ENCODE measurements at places on chromosomes 12 and 14.

DNA sequence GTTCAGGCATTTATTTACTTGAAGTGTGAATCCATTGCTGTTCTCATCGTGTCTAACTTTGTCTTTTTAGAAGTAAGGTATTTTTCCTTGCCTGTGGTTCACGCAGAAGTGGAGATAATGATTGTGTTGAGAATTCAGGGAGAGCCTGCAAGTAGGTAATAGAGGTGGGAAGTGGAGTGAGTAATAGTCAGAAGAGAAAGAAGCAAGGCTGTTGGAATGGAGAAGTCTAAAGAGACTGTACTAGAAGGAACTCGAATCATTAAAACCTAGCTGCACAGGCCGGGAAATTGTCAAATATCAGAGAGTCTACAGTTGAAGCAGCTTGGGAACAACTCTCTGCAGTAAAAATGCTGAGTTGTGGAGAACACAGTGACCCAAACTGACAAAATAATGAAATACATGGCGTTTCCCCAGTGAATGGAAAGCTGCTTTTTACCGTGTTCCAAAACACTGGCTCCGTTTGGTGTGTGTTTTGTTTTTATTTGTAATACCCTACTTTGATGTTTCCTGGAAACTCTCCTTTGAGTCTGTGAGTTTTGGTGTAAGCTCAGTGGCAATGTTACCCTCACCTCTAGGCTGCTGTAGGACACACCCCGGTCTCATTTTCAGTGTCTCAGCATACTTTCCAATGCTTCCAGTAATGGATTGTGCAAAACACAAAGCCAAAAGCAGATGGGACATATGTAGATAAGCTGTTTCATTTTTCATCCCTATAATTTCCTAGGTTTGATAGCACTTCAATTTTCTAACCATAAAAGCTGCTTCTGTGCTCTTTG, 146.6 kb downstream of the CRADD start:
- no peak for DNase-seq

DNA sequence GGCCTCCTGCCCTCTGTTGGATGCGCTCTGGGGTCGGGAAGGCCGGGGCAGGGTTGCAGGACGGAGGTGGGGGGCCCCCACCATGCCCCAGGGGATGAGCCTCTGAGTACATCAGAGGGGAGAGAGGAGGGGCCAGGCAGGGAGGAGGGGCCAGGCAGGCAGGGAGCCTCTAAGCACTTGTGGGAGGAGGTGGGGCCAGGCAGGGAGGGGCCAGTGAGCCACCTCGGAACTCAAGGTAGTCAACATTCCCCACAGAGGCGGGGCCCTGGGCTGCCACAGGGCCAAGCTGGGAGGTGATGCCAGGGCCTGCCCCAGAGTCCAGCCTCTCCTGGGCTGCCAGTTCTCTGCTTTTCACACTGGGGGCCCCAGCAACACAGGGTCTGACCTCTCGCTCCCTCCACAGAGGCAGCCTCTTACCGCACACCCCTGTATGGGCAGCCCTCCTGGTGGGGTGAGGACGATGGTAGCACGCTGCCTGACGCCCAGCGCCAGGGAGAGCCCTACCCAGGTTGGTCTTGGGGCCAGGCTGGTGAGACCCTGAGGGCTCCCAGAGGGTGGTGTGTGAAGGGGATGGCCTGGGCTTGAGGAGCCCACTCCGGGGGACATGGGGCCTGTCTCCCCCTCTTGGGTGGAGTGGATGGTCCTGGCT, 17.4 kb downstream of the CEP170B start:
- no peak for DNase-seq

- no peak for DNase-seq
Measured at GRCh38 chr12:72264548-72265175, 7.5 kb upstream of the TRHDE start.

- DNase-seq: no peak
Measured at GRCh38 chr14:63205044-63205575, 867 bp downstream of the RHOJ start.

DNA sequence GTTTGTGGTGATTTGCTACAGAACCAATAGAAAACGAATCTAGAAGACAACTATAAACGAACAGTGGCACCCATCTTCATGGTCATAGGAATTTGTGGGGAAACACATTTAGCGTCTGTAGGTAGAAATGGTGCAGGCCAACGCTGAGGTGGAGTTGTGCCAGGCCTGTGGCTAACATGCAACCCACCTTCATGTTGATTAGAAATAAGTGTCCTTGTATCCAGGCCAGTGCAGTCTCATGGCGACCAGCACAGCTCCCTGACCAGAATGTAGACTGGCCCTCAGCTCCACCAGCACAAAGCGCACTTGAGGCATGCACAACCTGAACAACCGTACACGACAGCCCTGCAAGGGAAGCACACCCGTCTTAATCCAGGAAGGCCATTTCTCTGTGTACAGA, 187.0 kb downstream of the TMEM132D start:
- DNase-seq: no peak

- no peak for DNase-seq
Measured at GRCh38 chr12:93594766-93595311, 22.4 kb downstream of the SOCS2 start.

DNA sequence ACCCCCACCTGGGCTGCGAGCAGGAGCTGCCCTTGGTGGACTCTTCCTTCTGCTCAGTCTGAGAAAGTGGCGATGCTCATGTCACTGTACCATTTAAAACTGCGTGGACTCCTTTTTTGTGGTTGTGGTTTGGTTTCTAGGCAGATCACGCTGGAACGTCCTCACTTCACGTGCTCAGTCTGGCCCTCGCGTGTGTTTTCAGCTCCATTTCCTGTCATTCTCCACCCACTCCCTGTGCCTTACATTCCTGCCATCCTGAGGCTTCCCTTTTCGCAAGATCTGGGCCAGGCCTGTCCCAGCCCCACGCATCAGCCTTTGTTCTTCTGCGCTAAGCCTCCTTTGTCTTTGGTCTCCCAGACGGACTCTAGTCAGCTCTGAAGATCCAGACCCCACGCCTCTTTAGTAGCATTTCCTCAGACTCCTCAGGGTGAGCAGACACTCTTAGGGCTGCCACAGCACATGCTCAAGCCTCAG, 105.4 kb downstream of the FBXL14 start:
- no peak for DNase-seq

DNA sequence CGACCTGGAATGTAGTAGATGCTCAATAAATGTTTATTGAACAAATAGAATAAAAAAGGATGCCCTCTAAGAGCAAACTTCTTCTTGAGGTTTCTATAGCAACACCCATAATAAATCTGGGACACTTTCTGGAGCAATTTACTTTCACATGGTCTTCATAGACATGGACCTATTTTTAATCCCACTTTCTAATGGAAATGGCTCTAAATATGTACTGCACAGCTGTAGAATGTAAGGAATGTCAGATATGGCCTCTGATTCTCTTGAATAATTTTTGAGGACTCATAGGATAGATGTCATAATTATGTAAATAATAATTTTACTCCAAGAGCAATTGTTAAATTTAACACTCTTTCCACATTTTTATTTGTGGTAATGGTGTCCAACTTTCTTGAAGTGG, 133.5 kb upstream of the DAAM1 start:
- DNase-seq: no peak

DNA sequence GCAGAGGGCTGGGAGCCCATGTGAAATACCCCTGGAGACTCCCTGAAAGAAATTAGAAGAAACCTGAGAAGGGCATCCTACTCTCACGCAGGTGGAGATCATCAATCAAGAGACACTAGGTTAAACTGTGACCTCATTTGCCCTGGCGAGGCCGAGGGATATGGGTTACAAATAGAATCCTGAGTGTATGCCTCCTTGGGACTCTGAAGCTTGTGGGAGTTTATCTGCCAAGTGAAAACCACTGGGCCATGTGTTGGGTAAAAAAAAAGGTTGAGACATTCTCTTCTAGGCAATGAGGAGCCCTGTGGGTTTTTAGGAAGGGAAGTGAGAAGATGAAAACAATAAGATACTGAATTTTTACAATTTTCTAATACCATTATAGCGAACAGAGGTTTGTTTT, 160.7 kb upstream of the ARID2 start:
- peak; percentile 31 for DNase-seq

- DNase-seq: no peak
Measured at GRCh38 chr12:121579190-121579791, 1.5 kb downstream of the KDM2B start.

DNA sequence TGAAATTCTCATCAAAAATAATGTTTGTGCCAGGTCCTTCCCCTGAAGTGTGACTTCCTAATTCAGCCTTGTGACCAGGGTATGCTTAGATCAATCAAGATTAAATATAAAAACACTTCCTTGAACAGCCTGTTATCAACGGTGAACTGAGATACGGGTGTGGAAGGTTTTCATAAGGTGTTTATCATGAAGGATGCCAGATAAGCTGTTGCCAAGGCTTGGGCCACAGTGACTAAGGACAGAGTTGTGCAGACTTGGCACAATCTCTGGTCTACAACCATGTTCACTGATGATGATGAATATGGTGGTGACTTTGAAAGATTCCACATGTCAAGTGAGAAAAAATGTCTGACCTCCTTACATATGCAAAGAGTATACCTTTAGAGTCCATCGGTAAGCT, 51.3 kb upstream of the LIN7A start:
- no peak for DNase-seq

DNA sequence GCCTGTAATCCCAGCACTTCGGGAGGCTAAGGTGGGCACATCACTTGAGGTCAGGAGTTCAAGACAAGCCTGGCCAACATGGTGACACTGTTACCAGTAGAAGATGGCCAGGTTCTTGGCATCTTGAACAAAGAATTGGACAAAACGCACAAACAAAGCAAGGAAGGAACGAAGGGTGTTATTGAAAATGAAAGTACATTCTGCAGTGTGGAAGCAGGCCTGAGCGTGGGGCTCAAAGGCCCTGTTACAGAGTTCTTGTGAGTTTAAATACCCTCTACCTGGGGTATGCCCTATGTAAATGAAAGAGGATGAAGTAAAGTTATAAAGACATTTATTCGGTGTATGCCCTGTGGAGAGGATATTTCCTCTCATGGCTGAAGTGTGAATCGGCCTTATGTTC, 20.8 kb upstream of the CDK17 start:
- no peak for DNase-seq

- DNase-seq: no peak
Measured at GRCh38 chr14:91264151-91265150, 19.9 kb upstream of the GPR68 start.

GRCh38 chr12:118981285-118982211, at the start of gene SRRM4:
Gene SRRM4, plus strand, starts transcription at chr12:118981541. Its CDS starts 342 bp downstream, at chr12:118981883.
- DNase-seq: no peak

DNA sequence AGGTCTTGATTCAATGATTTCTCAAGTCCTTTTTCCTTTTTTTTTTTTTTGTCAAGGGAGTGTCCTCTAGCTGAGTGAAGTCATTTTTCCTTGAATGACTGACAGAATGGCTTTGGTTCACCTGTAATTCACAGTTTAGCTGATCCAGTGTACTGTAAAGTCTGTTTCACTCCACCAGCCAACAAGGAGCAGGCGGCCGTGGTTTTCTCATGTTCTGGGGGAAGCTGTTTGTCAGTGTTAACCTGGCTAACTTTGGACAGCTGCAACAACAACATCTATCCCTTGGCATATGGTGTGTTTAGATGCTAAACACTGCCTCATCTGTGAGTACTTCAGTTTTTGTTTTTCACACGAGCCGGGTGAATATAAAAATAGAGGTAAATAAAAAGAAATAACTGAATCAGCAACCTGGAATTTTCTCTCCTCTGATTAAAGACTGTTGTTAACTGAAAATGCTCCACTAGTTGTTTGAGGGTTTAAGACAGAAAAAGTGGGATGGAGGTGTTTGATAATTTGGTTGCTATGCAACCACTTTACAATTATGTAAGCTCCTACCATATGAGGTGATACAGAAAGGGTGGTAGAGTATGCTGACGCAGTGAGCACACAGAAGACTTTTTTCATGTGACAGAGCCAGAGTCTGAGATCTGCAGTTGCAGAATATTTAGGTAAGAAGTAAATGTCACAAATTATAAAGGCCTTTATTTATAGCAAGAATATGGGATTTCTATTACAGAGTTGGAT, 50.3 kb upstream of the SLC2A13 start:
- no peak for DNase-seq

- DNase-seq: no peak
Measured at GRCh38 chr12:100778967-100779590, 15.5 kb upstream of the ANO4 start.

- DNase-seq: no peak
Measured at GRCh38 chr12:93316623-93316971, 61.1 kb upstream of the NUDT4 start.

DNA sequence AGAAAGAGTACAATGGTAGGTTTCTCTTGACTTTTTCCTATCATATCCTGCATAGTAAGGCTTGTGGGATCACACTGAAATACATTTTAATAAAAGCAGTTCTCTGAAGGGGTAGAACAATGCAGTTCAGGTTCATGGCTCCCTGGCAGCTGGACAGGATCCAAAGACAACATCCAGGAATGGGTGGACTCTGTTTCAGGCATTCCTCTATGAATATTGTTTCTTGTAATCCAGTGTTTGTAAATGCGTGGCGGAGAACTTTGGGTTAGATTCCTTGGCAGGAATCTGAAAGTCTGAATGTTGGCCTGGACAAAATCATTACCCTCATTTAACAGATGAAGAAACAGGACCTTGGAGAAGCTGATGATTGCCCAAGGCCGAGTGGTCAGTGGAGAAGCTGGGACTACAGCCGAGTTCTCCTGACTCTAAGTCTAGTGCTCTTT, 43.5 kb downstream of the SYNE2 start:
- no peak for DNase-seq

DNA sequence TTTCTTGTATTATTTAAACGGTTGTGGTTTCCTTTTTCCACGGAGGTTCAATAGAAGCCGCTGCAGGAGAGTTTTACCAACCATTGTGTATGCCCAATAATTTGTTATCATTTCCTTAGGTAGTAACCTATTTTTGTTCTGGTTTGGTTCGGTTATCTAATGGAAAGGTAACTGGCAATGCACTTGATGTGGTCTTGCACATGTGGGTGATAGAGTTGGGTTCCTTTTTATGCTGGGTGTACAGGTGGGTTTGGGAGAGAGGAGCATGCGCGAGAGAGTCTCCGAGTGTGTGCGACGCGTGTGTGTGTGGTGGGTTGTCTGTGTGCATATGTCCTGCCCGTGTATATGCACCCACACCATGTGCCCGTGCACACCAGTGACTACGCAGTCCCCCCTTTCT, 102.7 kb upstream of the FKBP4 start:
- peak; percentile 9 for DNase-seq

- no peak for DNase-seq
Measured at GRCh38 chr12:105406497-105406896, 76.0 kb downstream of the C12orf75 start.

GRCh38 chr12:90280564-90281058, 572.0 kb upstream of the ATP2B1 start:
- DNase-seq: no peak

GRCh38 chr14:45060551-45060950, 23.4 kb upstream of the PRPF39 start:
- peak; percentile 46 for DNase-seq

Data from GF-D8 (cell line).